ENCODE measurements at places on chromosomes 6 and 20.

- no peak for DNase-seq
Observed at GRCh38 chr6:52144196-52145076, 41.7 kb upstream of the IL17A start.

- DNase-seq: no peak
Observed at GRCh38 chr20:61857414-61857775, 208.3 kb downstream of the TAF4 start.

DNA sequence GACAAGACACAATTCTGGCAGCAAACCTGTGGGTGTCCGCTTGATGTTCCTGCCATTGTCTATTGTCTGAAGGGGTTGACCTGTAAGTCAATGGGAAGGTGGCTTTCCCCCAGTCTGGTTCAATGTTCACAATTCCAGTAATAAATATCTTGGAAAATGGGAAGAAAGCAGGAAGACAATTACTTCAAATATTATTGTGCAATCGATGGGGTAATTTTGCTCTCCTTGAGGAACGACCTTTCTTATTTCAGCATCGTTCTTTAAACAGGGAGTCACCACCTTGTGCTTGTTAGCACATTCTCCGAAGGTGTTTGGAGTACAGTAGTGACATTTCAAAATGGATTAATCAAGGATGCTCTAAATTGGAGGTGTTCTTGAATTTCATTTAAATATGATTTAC lies 136.9 kb downstream of the BTBD3 start:
- no peak for DNase-seq

- DNase-seq: no peak
Observed at GRCh38 chr6:144460327-144461095, 175.4 kb downstream of the UTRN start.

DNA sequence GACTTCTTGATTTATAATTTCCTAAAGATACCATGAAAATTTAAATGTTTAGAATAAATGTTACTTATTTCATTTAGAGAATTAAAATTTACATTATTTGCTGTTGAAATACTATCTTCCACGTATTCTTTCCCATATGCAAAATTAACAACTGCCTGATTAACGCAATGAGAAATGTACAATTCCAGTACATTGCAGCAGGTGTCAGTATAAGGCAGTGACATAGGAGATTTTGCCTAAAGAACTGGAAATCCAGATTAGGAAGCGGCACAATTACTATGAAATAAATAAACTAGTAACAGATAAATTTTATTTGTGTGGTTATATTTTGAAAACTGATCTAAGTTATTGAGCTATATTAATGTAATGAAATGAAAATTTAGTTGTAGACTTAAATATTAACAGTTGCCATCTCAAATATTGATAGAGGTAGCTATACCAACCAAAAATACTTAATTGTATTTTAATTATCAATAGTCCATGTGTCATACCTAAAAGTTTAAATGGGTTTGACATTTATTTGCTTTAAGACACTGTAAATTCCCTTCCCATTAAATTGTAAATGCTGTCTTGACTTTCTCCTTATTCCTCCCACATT lies 300.2 kb downstream of the UTRN start:
- no peak for DNase-seq

- no peak for DNase-seq
Observed at GRCh38 chr6:19876672-19877071, 39.5 kb downstream of the ID4 start.

GRCh38 chr20:21315138-21315537 lies 12.0 kb downstream of the XRN2 start:
- DNase-seq: no peak

DNA sequence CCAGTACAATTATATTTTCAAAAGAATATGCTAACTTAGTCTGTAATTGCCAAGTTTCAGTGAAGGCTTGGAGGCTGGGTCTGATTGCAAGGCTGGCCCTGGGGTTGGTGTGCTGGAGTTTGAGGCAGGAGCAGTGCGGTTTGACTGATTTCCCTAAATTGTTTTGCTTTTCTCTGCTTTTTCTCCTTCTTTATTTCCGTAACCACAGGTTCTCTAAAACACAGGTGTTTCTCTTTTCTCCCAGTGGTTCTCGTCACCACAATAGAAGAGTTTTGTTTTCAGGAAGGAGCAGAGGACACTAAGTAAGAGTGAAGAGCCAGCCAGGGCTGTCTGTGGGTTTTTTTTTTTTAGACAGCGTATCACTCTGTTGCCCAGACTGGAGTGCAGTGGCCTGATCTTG lies 8.2 kb upstream of the SNX9 start:
- DNase-seq: no peak

DNA sequence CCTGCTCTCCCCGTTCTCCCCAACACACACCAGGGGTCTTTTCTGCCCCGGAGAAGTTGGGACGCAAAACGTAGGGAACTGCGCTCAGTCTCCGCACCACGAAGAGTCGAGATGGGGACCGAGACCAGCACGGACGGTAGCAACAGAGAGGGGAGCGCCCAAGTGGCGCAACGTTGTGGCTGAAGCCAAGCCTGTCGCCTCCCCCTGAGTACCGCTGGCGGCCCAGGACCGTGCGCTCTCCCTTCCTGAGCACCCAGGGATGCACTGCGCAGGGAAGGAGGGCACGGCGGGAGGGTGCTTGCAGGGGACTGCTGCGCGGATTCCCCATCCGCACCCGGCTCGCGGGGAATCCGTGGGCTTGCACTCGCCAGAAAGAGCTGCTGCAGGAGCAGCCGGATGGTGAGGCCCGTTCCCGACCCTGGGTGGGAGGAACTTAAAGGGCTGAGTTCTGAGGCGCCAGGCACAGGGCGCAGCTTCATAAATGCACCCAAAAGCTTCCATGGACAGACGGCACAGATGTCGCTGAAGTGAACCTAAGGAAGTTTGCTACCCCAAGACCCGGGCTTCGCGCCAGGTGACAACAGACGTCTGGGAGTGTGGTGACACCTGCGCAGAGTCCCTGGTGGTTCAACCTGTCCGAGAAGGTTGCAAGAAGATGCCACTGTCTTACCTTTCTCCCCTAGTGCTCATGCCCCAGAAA lies 178.7 kb downstream of the TBXT start:
- no peak for DNase-seq

DNA sequence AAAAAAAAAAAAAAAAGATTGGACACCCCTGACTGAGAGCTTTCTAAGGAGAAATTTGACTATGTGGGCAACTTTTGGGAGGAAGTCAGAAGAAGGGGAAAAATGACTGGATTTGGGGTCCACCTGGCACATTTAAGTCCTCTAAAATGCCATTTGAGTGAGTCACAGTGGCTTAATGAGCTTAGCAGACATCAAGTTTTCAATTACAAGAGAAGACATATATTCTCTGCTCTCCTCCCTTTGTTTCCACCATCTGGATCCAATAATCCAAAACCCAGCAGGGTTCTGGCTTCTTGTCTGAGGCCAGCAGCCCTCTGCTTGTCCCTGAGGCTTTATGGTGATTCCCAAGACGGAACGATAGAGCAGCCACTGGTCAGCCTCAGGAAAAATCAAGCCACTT lies 6.9 kb downstream of the PI3 start:
- no peak for DNase-seq

DNA sequence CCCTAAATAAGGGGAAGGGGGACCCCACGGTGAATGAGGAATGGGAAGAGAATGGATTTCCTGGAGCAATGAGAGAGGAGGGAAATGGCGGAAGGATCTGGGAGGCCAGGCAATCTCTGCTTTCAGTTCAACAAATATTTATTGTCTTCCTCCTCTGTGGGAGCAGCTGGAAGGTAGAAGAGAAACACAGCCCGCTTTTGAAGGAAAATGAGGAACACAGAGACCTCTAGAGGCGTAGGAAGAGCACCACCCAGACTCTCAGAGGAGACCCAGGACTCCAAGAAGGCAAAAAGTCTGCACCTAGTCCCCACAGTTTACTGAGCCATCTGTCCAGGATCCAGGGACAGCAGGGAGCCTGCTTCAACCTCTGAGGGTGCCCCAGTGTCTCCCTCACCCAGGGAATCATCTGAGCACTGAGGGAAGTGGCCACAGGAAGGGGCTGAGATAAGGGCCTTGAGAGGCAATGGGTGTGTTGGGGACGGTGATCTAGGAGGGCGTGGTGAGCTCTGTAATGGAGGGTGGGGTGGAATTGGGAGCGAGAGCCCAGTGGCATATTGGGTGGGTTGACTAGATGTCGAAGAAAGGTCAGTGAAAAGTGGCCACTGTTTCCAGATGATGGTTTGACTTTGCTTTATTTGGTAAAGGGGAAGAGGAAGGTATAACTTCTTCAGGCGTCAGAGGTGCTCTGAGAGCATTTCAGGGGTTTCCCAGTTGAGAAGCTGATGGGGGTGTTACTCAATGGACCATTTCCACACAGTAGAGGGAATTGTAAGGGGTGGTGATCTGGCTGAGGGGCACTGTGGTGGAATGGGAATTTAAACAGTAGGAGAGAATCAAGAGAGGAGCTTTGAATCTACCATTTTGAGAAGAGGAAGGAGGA lies 610 bp downstream of the PSORS1C1 start:
- DNase-seq: no peak

- DNase-seq: no peak
Observed at GRCh38 chr6:110037726-110038295, 59.7 kb downstream of the GPR6 start.

- DNase-seq: no peak
Observed at GRCh38 chr6:33558801-33559200, 21.3 kb downstream of the BAK1 start.

GRCh38 chr6:166411721-166412151 lies 29.0 kb upstream of the MPC1 start:
- no peak for DNase-seq
